ENCODE measurements at places on chromosomes 7 and 10.

- no peak for DNase-seq
Measured at GRCh38 chr10:92880233-92880861, 32.0 kb downstream of the EXOC6 start.

DNA sequence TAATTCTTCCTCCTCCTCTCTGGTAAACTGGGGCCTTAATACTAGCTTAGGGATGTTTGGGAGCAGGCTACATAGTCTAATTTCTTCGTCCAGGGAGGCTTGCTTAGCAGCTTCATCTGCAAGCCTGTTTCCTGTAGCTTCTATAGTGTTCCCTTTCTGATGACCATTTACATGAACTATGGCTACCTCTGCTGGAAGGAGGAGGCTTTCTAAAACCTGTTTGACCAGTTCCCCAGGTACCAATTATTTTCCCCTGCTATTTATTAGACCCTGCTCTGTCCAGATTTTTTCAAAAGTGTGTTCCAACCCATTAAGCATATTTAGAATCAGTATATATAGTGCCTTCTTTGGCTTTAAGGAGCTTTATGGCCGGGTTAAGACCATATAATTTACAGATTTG lies 38.8 kb upstream of the DNAH11 start:
- no peak for DNase-seq

DNA sequence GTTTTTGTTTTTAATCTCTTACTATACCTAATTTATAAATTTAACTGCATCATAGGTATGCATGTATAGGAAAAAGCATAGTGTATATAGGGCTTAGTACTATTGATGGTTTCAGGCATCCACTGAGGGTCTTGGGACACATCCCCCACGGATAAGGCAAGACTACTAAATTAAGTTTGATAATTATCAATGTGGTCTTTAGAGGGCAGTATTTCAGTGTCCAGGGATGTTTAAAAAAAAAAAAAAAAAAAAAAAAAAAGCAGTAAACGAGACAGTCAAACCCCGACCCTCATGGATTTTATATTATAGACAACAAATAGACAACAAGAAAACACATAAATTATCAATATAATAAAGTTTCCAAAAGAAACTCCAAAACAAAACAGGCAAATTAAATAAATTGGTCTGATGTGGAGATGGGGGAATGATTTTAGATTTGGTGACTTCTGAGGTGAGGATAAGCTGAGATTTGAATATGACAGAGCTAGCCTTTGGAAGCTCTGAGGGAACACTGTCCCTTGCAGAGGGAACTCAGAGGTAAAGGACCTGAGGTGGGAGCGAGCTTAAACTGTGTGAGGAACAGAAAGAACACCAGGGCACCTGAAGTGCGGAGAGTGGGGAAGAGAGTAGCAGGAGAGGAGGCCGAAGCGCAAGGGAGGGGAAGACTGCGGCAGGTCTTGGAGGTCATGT lies 14.8 kb downstream of the ACSM6 start:
- DNase-seq, result no peak

DNA sequence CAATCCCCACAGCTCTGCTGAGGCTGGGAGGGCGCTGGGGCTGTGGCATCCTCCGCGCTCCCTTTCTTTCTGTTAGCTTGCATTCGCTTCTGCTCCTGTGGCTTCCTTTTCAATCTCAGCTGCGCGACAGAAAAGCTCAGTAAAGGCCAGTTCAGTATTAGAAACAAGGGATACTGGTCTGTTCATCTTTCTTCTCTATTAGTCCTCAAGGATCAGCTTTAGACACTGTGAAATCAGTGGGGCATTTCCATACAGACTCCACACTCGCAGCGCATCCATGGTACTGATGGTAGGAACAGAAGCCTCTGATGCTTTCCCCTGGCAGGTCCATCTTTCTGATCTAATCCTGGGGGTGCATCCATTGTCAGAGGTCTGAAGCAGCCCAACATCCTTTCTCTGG lies 163.7 kb downstream of the LYZL1 start:
- no peak for DNase-seq

GRCh38 chr7:131625817-131626372 lies 69.5 kb upstream of the PODXL start:
- no peak for DNase-seq

DNA sequence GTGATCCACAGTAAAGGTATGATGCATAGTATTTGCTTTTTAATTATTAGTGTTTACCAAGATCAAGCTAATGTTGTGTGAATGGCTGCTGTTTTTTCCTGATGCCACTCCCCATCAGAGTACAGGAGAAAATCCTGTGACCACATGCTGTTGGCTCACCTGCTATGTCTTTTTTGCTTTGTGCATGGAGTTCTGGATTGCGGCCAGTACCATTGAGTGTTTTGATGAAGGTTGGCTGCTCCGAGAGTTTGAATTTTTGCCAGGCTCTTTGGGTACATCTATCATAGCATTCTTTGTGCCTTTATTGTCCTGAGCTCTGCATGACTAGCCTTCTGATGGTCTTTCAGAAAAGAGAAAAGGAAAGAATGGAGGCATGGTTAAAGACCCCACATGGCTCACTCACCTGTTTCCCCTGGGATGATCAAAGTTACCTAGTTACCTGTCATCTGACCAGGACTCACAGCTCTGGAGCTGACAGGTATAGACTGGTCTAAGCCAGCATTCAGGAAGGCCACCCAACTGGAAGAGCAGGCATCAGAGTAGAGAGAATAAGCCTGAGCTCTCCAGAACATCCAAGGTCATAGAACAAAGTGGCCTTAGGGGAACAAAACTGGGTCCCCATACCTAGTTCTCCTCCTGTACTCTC lies 11.8 kb upstream of the SGPL1 start:
- no peak for DNase-seq

DNA sequence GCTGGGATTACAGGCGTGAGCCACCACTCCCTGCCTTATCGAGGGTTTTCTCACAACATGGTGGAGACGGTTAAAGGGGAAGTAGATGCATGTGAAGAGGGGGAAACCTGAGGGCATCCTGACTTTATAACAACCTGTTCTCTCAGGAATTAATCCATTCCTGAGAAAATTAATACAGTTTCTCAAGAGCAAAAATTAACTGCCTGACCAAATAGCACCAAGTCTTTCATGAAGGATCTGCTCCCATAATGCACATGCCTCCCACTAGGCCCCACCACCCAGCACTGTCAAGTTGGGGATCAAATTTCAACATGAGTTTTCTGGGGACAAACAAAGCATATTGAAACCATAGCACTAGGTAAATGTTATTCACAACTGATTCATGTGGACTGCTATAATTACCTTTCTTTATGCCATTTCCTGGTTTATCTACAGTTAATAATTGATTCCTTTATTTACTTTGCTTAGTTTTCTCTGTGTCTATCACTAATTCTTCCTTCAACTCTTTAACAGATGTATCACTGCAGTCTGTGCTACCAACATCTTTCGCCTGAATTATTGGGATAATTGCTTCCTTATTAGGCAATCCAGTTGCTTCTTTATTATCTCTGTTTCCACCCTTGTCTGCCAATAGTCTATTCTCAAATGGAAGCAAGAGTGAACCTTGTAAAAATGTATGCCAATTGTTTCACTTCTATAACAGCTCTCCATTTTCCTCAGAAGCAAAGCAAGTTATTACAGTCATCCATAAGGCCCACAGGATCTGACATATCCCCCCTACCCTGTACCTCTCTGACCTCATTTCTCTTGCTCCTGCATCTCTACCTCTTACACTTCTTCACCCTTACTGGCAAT lies 12.9 kb upstream of the MICU1 start:
- DNase-seq, result no peak

GRCh38 chr10:131973160-131973951 lies 8.4 kb downstream of the BNIP3 start:
- DNase-seq, result no peak

DNA sequence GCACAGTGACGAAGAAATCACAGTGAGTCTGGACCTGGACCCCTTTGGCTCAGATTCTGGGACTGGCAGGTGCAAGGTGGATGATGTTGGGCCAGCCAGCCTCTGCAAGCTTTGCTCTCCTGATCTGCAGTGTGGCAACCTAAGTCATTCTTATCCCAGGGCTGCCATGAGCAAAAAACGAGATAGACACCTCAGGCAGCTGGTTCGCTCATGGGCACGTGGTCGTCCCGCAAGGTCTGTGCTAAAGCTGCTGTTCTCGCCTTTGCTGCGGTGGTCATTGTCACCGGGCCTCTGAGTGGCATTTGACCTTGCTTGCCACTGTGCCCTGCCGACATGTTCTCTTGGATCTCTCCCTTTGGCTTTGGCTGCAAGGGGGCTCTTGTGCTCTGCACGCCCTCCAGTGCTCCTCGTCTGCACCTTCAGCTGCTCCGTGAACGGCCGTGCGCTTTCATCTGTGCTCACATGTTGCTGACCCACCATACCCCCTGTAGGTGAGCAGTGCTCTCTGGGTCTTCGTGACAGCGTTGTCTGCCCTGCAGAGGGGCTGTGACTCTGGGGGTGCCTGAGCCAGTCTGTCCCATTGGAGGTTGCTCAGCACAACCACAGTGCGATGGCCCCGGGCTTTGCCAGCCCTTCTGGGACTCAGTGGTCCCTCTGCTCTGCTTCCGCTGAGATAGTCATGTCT lies 317.0 kb downstream of the GLRX3 start:
- DNase-seq, result no peak

- no peak for DNase-seq
Measured at GRCh38 chr7:124761164-124761715, 4.4 kb downstream of the GPR37 start.

DNA sequence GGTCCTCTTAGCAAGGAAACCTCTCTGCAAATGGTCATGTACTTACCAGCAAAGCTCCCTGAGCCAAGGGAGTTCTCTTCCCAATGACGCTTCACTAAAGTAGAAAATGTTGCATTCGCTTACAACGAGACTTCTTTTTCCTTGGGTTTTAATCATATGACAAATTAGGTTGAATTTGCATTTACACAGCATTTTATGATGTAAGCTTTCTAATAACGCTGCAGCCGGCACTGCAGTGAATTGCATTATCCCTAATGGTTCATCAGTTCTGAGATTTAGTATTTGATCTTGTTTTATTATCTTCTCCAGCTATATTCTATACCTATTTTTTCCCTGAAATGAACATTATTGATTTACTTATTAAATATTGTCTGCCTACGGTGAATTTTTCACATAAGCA lies 339.3 kb upstream of the PFKP start:
- no peak for DNase-seq

- no peak for DNase-seq
Measured at GRCh38 chr7:2086229-2086628, 146.5 kb downstream of the MAD1L1 start.

- DNase-seq, result no peak
Measured at GRCh38 chr7:132596588-132596987, 20.3 kb upstream of the PLXNA4 start.

DNA sequence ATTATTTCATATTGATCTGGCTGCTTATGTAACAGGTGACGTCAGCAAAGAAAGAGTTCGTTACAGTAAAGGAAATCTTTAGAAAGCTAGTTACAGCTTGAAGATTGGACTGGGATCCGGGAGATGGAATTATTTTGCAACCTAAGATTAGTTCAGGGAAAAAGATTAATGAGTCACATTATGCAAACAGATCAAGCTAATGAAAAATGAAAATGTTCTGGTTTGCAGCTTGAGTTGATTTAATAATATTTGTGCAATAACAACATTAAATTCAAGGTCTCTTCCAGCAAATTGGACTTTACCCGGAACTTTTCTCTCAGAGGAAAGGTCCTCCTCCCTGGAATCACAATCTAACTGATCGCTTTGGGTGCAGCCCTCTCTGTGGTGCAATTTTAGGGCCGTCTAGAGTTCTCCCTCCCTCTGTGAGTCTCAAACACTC lies 119.5 kb downstream of the OTUD1 start:
- DNase-seq, result no peak

- DNase-seq, result no peak
Measured at GRCh38 chr7:111424768-111425167, 137.5 kb downstream of the IMMP2L start.

GRCh38 chr7:85475071-85475470 lies 288.2 kb upstream of the SEMA3D start:
- DNase-seq, result no peak
